ENCODE measurements at places on chromosomes 5 and 9. TPM values are rescaled to one million over a fixed set of nuclear protein-coding genes. Genes with fewer than 3 reads are reported as not detected.

The SLC25A48 gene
- total RNA-seq: not detected

The SNX2 gene
- 123 TPM for total RNA-seq

The HSD17B4 gene
- total RNA-seq: 201 TPM

The RAB14 gene
- total RNA-seq: 18.5 TPM

The GPRIN1 gene
- 6.3 TPM for total RNA-seq

The CDH6 gene
- 9.8 TPM for total RNA-seq

The DND1 gene
- under 0.01 TPM for total RNA-seq

The RNF183 gene
- not detected for total RNA-seq

The PAXX gene
- 13.7 TPM for total RNA-seq

The IL5 gene
- not detected for total RNA-seq

The SLC45A2 gene
- total RNA-seq: under 0.01 TPM

The INSL6 gene
- total RNA-seq: not detected

The UBTD2 gene
- 24.9 TPM for total RNA-seq

The TMEM232 gene
- total RNA-seq: 5.6 TPM

The LIFR gene
- total RNA-seq: 65.1 TPM

The BARX1 gene
- total RNA-seq: not detected

The IL13 gene
- total RNA-seq: not detected

The GPR150 gene
- 0.33 TPM for total RNA-seq

The SLC1A1 gene
- 4.5 TPM for total RNA-seq

The OCLN gene
- 2.3 TPM for total RNA-seq

The ANKRD55 gene
- under 0.01 TPM for total RNA-seq

The MYMK gene
- total RNA-seq: not detected

The SPEF2 gene
- 6.9 TPM for total RNA-seq

The ARL14EPL gene
- not detected for total RNA-seq

The SYK gene
- not detected for total RNA-seq

The HMMR gene
- 1.3 TPM for total RNA-seq

The SLCO6A1 gene
- total RNA-seq: not detected

The ZNF366 gene
- not detected for total RNA-seq

The MSMP gene
- total RNA-seq: not detected

The PTCH1 gene
- total RNA-seq: 18.0 TPM

The ZNF883 gene
- 6.2 TPM for total RNA-seq

The FAM151B gene
- total RNA-seq: 4.8 TPM

The SLC36A2 gene
- total RNA-seq: not detected

The OTP gene
- total RNA-seq: not detected

The PLPPR1 gene
- not detected for total RNA-seq

The CAVIN4 gene
- total RNA-seq: 1.5 TPM

The PCDHA7 gene
- total RNA-seq: 0.26 TPM

The HMCN2 gene
- total RNA-seq: under 0.01 TPM

The PCDHA9 gene
- total RNA-seq: 0.26 TPM

The CCL21 gene
- not detected for total RNA-seq

The PPP1R26 gene
- total RNA-seq: 8.9 TPM

The ABO gene
- total RNA-seq: not detected

The CCDC180 gene
- 2.5 TPM for total RNA-seq

The RNF44 gene
- total RNA-seq: 2.6 TPM

The HTR4 gene
- not detected for total RNA-seq

The OTULIN gene
- 13.9 TPM for total RNA-seq

The SLC22A4 gene
- total RNA-seq: 4.1 TPM

The MAMDC2 gene
- total RNA-seq: 5.4 TPM

The CCNI2 gene
- under 0.01 TPM for total RNA-seq

The RBM18 gene
- 9.5 TPM for total RNA-seq

The ADAMTS13 gene
- 3.1 TPM for total RNA-seq

The SPINK7 gene
- total RNA-seq: not detected

The DIMT1 gene
- 26.4 TPM for total RNA-seq

The GLRA1 gene
- not detected for total RNA-seq

The ADGRD2 gene
- not detected for total RNA-seq

Measured in fibroblast of lung (primary cell).